ENCODE measurements at places on chromosomes 7 and 10. TPM values are rescaled to one million over a fixed set of nuclear protein-coding genes. Genes with fewer than 3 reads are reported as not detected.

- DNase-seq: no peak
Measured at GRCh38 chr10:102752934-102753664, 9.4 kb downstream of the WBP1L start.

DNA sequence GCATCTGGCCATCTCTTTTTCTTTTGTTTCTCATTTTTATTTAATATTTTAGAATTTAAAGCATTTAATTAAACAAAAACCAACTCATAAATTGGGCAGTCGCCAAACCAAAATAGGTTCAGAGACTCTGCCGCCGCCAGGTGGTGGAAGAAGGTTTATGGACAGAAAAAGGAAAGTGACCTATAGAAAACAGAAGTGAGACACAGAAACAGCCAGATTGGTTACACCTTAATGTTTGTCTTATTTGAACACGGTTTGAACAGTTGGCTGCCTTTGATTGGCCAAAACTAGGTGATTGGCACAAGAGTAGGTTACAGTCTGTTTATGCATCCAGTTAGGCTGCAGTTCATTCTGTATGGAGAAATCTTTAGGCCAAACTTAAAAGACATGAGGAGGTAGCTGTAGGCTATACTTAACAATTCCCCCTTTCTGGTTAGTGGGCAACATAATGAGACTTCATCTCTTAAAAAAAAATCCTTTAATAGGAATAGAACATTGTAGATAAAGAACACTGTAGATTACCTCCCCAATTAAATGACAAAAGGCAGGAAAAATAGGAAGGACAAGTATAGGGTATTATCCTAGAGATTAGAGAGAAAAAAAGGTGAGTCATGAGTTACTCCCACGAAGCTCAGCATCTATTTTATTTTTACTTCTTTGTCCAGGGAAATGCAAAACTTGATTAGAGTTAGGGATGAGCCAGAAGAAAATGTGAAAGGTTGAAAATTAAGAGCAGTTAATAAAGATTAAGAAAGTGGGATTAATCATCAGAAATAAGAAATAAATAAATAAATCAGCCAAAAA, 23.9 kb upstream of the CYCS start:
- no peak for DNase-seq

DNA sequence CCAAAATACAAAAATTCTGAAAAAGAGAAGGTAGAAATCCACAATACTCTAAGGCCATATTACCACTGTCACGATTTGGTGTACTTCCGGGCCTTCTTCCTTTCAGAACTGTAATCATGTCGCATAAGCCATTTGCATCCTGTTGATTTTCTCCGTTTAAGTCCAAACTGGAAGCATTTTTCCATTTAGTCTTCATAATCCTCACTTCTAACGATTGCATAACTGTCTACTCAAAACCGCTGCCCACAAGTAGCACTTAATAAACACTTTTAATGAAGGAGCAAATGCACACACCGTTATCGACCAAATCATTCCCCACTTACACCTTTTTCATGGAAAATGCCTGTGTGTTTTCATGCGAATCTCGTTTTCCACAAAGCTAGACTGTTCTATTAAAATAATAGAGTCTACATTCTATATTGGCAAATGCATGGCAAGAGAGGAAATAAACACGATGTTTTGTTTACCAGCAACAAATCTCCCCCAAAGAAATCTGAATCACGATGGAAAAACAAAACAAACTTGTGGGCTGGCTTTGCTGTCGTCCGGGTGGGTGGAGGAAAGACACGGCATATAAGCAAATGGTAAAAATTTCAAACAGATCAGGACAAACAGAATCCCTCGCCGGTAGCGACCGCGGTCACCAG, 1.0 kb downstream of the ATE1 start:
- DNase-seq: no peak

- DNase-seq: no peak
Measured at GRCh38 chr10:26368463-26368862, 69.7 kb upstream of the APBB1IP start.

- no peak for DNase-seq
Measured at GRCh38 chr7:105205592-105206237, 183.0 kb downstream of the SRPK2 start.

DNA sequence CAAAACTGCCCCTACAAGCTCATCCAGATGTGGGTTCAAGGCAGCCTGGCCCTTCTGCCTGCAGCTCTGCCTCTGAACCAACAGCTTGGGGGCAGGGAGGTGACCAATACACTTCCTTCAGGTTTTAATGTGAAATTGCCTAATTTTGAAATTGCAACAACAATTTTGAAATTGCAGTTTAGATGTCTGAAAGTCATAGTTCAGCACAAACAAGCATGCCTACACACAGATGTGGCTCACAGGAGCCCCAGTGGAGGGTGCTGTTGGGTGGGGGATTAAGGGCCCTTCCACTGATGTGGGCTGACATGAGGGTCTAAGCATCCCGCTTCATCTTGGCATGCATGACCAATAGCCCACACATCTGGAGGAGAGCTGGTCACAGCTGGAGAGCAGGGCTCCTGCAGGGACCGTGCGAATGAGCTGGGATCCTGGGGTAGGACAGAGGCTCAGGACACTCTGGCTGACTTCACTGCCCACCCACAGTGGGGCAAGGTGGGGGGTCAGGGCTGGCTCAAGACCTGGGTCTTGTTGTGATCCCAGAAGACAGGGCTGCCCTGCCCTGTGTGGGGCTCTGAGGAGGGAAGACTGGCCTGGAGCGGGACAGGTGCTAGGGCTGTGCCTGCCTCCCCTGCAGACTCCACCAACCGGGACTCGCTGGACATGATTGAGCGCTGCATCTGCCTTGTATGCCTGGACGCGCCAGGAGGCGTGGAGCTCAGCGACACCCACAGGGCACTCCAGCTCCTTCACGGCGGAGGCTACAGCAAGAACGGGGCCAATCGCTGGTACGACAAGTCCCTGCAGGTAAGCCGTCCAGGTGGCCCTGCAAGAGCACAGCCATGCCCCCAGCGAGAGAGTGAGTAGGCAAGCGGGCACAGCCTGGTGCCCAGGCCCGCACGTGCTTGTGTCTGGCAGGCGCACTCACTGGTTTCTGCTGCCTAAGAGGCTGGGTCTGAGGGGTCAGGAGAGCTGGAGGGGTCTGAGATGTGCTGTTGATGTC, 32.3 kb downstream of the CHAT start:
- DNase-seq: peak; percentile 30

DNA sequence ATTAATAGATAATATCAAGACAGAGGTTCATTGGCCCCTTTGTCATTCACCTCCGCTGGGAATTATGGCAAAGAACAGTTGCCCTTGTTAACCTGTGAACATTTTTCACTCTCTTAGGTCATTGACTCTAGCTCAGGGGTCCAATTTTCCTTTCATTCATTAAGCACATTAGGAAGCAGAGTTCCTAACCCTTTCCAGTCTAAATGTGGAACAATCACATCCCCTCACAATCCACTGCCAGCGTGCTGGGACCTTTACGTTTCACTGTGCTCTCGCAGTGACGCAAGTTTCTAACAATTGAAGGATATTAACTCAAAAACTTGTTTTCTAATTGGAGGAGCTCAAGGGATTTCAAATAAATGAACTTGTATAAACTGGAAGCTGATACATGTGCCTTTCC, 79.3 kb upstream of the MEOX2 start:
- DNase-seq: no peak

DNA sequence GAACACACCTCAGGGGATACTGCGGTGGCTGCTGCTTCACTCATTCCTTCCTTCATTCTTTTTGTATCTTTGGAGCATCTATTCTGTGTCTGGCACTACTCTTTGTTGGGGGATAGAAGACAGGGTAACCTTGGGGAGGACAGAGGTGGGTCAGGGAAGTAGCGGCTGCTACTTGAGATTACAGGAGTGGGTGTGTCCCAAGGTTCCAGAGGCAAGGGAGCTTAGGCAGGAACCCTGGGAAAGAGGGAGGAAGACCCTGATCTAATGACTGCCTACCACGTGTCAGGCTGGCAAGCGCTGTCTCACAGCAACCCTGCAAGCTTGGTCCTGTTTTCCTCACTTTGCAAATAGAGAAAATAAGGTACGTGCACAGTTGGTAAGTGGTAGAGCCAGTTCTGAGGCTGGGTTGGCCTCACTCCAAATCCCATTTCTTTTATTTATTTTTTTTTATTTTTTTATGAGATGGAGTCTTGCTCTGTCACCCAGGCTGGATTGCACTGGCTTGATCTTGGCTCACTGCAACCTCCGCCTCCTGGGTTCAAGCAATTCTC, 985.9 kb upstream of the ZNF722 start:
- no peak for DNase-seq

- DNase-seq: no peak
Measured at GRCh38 chr7:55250313-55250712, 114.8 kb upstream of the LANCL2 start.

DNA sequence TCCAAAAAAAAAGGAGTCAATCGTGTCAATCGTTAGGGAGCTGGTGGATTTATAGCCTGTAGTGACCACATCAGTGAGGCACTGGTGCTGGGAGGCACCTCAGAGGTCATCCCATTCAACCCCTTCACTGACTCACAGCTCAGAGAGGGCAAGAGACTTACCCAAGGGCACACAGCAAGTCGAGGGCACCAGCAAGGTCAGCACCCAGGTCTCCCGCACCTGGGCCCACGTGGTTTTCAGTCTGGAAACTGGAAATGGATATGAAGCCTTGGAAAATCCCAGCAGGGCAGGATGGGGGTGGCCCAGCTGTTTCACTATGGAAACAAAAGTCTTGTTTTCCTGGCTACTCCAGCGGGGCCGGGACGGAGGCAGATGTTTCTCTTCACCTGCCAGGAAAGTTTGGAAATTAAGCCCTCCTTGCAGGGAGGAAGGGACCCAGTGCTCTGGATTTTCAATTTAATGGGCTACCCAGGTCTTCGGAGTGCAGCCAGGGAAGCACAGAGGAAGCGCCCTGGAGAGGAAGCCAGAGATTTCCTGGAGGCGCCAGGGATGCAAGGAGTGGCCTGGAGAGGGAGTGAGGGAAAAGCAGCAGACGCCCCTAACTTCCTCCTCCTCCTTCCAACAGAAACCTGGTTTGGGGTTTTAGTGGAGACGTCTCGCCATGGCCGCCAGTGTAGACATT, 157.2 kb upstream of the TNRC18 start:
- DNase-seq: no peak

DNA sequence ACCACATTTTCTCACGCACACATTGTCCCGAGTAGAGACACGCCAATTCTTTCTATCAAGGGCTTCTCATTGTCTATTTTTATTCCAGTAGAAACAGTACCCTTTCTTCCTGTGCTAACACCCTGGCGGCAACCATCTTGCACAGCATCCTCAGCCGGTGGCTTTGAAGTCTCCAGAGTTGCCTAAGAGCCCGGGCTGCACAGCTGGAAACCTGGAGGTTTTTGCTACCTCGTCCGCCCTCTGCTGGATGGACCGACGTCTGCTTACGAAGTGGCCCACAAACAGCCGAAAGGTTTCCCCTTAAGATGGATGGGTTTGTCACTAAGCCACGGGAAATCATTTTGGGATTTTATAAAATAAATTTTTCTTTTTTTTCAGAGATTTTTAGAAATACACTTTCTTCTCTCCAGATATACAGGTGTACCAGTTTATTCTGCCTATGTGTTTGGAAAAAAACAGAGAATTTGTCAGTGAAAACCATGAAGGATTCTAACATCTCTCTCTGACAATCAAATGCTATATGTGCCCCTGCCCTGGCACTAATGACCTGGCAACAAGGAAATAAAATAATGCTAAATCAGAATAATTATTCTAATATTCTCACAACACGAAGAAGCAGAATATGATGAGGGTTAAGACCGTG, 81.8 kb upstream of the FAM204A start:
- no peak for DNase-seq

- no peak for DNase-seq
Measured at GRCh38 chr7:96005271-96005670, 232.9 kb downstream of the DYNC1I1 start.

GRCh38 chr7:43454936-43455518, 127.9 kb upstream of the STK17A start:
- DNase-seq: no peak

- no peak for DNase-seq
Measured at GRCh38 chr7:153061910-153062528, 302.5 kb downstream of the ACTR3B start.

GRCh38 chr7:30828591-30828990, 57.4 kb downstream of the MINDY4 start:
- DNase-seq: no peak

DNA sequence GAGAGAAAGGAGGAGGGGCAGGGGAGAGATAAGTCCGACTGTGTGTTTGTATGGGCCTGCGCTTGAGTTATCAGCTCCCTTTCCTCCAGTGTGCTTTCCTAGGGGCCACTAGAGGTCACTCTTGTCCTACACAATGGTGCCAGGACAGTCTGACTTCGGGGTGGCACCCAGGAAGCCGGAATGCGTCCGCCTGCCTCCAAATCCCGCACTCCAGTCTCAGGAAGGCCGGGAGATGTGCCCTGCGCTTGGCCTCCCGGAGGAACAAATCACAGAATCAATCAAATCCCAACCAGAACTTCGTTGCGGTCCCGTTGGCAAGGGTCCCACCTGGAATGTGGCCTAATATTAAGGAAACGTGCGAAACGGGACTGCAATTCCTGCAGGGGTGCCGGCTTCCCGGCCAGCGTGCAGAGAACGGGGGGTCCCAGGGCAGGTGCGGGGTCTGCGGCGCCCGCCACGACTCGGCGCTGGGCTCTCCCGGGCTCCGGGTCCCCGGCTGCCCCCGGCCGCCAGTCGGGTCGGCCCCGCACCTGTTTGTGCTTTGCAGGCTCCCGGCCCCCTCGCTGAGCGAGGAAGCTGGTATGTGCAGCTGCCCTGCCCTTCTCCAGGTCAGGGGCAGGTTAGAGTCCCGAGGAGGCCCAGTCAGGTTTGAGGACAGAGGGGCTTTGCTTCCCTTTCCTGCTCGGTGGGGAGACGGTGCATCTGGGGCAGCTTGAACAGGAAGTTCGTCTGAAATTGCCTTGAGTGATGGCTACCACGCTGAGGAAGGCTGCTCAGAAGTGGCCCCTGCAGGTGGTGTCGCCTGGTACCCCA, 21.0 kb upstream of the HPS1 start:
- DNase-seq: peak; percentile 87

DNA sequence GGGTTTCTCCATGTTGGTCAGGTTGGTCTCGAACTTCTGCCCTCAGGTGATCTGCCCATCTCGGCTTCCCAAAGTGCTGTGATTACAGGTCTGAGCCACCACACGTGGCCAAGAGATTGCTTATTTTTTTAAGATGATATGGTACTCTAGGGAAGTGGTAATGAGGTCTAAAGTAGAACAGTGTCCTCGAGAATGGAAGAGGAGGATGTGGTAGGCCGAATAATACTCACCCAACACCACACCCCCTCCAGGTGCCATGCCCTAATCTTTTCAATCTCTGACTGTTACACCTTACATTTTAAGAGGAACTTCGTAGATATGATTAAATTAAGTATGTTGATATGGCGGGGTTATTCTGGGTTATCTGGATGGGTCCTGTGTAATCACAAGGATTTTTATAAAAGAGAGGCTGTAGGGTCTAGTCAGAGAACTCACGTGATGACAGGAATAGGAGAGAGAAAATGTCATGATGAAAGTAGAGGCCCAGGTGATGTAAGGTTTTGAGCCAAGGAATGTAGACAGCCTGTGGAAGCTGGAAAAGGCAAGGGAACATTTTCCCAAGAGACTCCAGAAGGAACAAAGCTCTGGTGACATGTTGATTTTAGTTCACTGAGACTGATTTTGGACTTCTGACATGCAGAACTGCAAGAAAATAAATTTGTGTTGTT, 29.5 kb downstream of the CDK13 start:
- no peak for DNase-seq

The IFIT1B gene
- total RNA-seq: not detected

The ENTPD1 gene
- 41.6 TPM for total RNA-seq

The MYH16 gene
- total RNA-seq: not detected

The NPTX2 gene
- total RNA-seq: 44.2 TPM

The THSD7A gene
- 10.1 TPM for total RNA-seq

The AGBL3 gene
- 2.8 TPM for total RNA-seq

The NYAP1 gene
- 0.96 TPM for total RNA-seq

The AOAH gene
- 0.75 TPM for total RNA-seq

The TMEM139 gene
- 11.5 TPM for total RNA-seq

The HOXA7 gene
- total RNA-seq: 12.0 TPM

The CNNM1 gene
- not detected for total RNA-seq

The BRAF gene
- total RNA-seq: 14.2 TPM

Data from ascending aorta (tissue), 2 donors.